T-helper 2 cell (primary cell): ENCODE measurements at places on chromosomes 12 and 14.

DNA sequence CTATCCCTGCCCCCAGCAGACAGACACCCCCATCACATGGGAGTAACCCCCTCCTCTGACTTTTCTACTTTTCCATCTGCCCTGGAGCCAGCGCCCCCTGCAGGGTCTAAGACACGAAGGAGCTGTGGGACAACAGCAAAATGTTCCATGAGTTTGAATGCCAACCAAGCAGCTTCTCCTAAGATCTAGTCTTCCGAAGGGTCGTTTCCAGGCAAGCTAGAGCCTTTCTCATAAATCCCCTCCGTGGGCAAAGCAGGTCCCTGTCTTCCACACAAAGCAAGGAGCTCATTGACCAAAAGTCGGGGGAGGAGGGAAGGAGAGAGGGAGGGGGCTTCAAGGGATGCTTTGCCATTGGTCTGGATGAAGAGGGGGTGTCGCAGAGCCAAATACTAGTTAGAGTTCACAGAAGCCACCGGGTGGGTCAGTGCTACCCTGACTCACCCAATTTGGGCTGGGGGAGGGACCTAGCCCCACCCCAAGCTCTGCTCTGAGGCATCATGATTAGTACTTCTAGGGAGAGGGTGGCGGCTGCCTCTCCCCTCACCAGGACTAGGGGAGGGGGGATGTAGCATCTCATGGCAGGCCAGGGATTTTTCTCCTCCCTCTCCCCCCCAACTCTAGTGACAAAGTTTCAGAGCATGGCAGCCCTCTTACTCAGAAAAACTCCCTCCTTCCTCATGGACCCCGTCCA is 1.6 kb downstream of the MSI1 start:
- no peak for DNase-seq

DNA sequence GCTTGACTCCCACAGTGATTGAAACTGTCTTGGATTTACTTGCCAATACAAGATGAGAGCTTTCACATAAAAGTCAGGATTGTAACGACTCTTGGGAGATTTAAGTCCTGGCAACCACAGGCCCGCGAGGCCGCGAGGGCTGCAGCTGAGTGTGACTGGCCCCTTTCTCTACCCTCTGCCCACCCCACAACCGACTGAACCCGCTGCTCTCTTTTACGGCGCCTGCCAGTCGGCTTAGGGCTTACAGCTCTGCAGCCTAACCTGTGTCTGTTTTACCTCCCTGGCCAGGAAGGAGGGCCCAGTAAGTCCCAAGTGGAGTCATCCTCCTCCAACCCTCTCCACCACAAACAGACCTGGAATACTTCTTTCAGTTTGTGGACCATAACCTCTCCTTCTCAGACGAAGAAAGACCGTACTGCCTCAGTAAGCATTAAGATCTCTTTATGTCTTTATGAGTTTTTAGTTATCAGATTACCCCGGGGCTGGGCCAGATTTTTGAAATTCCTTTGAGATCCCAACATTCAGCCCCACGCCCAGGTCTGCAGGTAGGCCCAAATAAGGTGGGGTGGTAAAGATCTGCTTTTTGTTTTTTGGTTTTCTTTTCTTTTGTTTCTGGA is 12.6 kb upstream of the TIGAR start:
- DNase-seq = no peak

GRCh38 chr14:51873221-51873893 is 12.9 kb downstream of the GNG2 start:
- no peak for DNase-seq

DNA sequence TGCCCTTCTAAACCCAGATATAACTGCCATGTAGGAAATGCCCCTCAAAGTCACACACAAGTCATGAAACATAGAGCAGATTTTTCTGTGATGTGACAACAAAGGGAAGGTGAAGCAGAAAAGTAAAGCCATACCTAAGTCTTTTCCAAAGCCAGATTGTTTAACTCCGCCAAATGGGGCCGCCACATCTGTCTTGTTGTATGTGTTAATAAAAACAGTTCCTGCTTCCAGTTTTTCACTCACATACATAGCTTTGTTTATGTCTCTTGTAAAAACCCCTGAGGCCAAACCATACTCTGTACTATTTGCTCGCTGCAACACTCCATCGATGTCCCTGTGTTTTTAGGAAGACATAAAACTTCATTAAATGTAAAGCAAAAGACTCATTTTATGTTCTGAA is 40.3 kb downstream of the NOPCHAP1 start:
- no peak for DNase-seq

DNA sequence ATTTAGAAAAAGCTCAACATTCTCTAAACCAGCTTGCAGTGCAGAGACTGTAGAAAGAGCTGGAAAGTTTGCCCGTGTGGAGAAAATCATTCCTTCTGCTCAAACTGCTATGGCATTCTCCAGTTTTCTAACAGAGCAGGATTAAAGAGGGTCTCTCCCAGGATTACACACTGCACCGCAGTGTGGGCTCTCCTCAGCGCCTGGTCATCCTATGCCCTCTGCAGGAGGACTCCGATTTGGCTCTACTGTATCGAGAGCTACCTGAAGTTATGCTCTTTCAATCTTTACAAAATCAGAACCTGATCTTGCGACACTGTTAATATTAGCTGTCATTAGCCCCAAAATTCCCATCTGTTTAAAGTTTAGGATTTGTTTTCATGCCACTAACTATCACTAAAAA is 33.0 kb downstream of the BHLHE41 start:
- DNase-seq = no peak
